ENCODE measurements at places on chromosomes 11 and 22.

DNA sequence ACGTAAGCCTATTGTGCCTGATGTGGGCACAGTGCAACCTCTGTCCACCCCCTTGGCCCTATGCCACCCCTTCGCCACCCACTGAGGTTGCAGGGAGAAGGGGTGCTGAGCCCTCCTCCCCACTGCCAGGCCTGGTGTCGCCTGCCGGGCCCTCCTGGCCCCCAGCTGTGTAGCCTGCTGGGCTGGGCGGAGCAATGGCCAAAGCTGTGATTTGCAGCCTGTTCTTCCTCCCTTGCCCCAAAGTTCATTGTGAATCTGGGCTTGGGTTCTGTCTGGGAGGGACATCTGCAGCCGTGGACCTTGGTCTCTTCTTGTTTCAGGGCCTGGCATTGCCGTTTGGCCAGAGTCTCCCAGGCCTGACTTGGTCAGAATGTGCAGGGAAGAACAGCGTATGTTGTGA, 121.9 kb downstream of the PKNOX2 start:
- DNase-seq: no peak

- no peak for DNase-seq
Observed at GRCh38 chr11:200224-201003, 6.8 kb downstream of the BET1L start.

GRCh38 chr11:64726211-64726641, 3.2 kb upstream of the NRXN2 start:
- no peak for DNase-seq

DNA sequence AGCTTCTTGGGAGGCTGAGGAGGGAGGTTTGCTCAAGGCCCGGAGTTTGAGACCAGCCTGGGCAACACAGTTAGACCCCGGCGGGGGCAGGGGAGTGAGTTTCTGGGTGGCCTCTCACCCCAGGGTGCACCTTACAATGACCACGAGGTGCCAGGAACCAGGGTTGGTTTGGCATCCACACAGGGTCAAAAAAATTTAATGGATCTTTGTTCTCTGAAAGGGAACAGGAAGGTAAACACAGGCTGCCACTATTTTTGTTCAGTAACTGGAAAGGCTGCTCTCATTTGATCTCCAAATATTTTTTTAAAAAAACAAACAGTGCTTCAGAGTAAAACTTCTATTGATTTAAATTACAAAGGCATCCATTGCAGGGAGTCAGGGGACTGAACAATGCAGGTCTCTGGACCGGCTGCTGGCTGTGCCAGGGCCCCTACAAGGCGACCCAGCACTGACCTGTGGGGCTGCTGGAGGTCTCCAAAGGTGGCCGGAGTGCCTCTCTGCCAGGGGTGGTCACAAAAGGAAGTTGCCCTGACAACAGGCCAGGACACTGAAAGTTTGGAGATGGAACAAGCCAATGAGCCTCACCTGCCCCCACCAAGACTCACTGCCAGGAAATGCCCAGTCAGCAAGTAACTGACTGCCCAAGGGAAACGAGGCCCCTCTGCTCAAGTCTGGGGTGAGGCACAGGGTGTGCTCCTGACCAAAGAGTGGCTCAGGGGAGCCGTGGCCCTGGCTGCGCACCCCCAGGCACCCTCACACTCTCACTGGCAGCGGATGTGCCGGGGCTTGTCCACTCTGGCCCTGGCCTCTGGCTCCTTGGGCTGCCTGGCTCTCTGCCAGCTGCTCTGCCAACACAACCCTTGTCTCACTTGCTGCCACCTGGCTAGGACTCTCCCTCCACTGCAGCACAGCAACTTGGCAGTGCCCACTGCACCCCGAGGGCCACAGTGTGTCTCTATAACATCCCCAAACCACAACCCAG, 51.8 kb downstream of the ARFGAP3 start:
- no peak for DNase-seq

GRCh38 chr22:36327922-36328551, 59.7 kb downstream of the MYH9 start:
- no peak for DNase-seq

GRCh38 chr11:58801302-58801701, 43.2 kb downstream of the GLYATL2 start:
- no peak for DNase-seq

Measured in SW 1271 (cell line).